ENCODE measurements at places on chromosomes 7 and 10.

- no peak for DNase-seq
Observed at GRCh38 chr10:93245779-93246178, 172.1 kb downstream of the CYP26A1 start.

- DNase-seq = no peak
Observed at GRCh38 chr7:115005953-115006352, 84.1 kb downstream of the MDFIC start.

DNA sequence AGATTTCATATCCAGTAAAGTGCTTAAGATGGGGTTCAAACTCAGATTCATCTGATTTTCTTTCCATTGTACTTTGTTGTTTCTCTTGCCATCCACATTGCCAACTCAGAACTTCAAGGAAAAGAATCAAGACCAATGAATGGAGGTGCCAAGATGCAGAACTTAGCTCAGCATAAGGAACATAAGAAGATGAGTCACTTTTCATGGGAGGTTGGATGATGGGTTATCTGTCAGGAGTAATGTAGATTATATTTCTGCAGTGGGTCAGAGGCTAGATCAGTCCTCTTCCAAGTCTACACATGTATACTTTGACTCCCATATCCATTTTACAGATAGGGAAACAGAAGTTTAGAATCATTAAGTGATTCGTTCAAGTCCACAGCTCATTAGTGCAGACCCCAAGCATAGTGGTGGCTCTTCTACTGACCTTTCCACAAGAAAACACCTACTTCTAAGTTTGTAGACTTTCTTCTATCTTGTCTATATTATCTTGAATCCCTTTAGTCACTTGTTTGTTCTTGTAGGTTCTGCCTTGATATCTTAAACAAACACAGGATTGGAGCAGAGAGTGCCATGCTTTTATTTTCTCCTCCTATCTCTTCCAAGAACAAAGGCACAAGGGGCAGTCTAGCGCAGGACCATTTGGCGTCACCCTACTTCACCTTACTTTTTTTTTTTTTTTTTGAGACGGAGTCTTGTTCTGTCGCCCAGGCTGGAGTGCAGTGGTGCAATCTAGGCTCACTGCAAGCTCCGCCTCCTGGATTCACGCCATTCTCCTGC is 14.0 kb upstream of the ADD3 start:
- DNase-seq = no peak

DNA sequence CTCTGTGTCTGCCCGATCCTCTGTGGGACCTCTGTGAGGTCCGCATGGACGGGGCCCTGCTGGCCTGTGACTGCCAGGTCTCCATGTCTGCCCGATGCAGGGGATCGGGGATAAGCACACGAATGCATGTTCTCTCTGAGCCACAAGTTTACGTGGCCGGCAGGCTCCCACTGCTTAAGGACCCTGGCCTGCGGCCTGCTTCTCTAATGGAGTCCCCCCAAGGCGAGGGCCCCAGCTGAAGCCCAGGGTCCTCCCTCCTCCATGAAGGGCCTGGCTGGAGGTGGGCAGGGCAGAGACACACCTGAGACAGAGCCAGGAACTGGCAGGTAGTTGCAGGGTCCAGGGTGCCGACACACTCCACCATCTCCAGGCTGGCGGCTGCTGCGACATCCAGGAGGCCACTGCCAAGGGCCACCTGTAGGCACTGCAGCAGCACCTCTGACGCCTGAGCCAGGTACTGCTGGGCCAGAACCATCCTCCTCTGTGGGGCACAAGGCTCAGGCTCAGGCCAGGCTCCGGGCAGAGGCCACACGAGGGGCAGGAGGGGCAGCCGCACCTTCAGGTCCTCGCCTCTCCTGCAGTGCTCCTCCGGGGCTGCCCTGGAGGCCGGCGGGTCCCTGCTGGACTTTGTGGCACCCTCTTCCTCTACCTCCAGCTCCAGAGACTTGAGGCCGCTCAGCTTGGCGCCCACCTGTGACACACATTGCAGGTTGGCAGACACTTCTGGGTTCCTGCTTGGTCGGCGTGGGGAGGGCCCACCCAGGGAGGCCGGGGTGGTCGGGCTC is 60.9 kb upstream of the NKX6-2 start:
- DNase-seq = no peak

GRCh38 chr7:87564296-87564963 is 36.3 kb downstream of the ABCB1 start:
- DNase-seq = no peak

Data from stimulated activated CD8-positive, alpha-beta memory T cell treated with anti-CD3 and anti-CD28 coated beads, Interleukin-2, amount 100 ng/mL, for 1 hour (primary cell).